ENCODE measurements at places on chromosomes 5 and 9. TPM values are rescaled to one million over a fixed set of nuclear protein-coding genes. Genes with fewer than 3 reads are reported as not detected.

CAVIN4 gene
- total RNA-seq, result 0.12 TPM

RANBP17 gene
- not detected for total RNA-seq

HMCN2 gene
- total RNA-seq, result not detected

OBP2B gene
- not detected for total RNA-seq

PHF2 gene
- total RNA-seq, result 28.2 TPM

SHISAL2B gene
- total RNA-seq, result not detected

PSIP1 gene
- 95.6 TPM for total RNA-seq

KLF9 gene
- 10.7 TPM for total RNA-seq

FLT4 gene
- total RNA-seq, result 0.32 TPM
